T-cell (primary cell): ENCODE measurements at places on chromosomes 7 and 10.

DNA sequence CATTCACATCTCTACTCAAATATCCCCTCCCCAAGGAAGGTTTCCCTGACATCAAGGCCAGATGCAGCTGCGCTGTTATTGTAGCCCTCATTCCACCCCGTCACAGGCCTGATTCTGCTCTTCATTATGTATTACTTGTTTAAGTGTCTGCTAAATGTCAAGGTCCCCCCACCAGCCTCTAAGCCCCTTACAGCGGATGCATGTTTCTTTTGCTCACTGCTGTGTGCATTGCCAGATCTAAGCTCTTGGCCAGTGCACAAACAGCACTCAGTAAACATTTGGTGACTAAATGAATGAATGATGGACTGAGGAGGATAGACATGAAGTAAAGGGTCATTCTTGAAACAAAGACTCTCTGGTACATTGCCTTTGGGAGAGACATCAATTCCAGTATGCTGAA lies 90.6 kb downstream of the NEBL start:
- DNase-seq: no peak

DNA sequence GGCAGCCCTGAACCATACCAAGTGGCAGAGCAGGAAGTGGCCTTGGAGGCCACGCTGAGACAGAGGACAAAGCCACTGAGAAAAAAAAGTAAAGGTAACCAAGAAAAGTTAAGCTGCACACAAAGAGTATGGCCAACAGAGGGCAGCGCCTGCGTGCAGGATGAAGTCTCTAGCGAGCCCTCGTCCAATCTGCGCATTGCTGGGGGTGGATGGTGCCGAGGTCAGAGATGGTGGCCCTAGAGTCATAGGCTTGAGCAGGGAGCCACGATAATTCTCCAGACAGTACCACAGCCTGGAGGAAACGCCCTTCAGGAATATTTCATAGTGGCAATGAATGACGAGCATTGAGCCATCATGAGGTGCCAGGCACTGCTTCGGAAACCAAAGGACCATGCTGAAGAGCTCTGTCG lies 9.7 kb downstream of the ATP6V0E2 start:
- peak; percentile 39 for DNase-seq

DNA sequence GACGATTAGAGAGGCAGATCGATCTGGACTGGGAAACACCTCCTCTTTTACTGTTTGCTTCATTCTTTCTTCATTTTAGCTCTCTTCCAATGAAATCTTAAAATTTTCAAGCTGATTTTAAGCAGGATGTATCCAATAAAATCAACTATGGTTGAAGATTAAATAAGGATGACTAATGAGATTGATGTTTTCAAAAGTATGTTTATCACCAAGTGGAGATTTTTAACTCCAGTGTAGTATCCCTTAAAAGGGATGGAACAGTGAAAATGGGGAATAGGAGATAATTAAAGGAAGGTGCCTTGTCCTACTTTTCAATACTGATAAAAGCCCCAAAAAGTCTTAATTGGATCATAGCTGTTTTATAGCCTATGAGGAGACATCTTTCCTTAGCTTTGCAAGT lies 11.6 kb upstream of the LIPF start:
- DNase-seq: no peak

- no peak for DNase-seq
Observed at GRCh38 chr7:47812429-47813136, 135.7 kb downstream of the PKD1L1 start.

- DNase-seq: no peak
Observed at GRCh38 chr10:122999347-122999746, 9.2 kb downstream of the IKZF5 start.

DNA sequence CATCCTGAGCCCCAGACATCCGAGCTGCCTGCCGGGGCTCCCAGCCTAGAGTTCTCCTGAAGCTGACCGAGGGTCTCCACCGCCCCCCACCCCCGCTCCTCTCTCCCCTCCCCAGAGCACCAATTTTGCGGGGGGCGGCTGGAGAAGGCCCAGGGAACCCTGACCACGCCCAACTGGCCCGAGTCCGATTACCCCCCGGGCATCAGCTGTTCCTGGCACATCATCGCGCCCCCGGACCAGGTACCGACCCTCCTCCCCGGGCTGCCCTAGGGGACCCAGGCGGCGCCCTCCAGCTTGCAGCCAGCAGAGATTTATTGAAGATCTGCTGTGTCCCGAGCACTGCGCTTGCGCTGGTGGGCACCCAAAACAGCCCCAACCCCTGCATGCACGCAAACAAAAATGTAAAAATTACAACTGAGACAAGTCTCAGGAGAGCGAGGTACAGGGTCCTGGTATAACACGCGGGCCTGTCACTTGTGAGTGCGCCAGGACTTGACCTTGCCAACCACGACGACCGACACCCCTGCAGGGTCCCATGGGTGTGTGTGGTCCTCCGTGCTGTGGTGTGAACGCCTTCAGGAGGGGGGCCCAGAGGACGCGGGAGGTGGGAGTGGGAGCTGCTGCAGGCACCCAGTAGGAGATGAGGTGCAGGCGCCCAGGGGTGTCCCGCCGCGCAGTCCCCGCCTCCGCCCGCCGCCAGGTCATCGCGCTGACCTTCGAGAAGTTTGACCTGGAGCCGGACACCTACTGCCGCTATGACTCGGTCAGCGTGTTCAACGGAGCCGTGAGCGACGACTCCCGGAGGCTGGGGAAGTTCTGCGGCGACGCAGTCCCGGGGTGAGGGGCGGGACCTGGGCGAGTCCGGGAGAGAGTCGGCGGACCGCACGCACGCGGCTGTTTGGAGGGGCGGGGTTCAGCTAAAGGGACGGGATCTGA lies 3.1 kb downstream of the PCOLCE start:
- no peak for DNase-seq

DNA sequence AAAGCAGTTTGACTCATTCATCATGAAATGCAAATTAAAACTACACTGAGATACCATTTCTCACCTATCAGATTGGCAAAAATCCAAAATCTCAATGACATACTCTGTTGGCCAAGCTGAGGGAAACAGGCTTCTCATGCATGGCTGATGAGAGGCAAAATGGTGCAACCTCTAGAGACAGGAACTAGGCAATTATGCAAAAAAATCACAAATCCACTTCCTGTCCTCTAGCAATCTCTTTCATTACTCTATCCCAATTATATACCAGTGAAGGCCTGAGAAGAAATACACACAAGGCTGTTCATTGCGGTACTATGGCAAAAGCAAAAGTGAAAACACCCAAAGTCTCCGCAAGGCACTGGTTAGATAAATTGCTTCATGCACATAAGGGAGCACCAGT lies 25.9 kb upstream of the PTPRN2 start:
- no peak for DNase-seq

- no peak for DNase-seq
Observed at GRCh38 chr7:71484380-71484779, 352.4 kb downstream of the GALNT17 start.

DNA sequence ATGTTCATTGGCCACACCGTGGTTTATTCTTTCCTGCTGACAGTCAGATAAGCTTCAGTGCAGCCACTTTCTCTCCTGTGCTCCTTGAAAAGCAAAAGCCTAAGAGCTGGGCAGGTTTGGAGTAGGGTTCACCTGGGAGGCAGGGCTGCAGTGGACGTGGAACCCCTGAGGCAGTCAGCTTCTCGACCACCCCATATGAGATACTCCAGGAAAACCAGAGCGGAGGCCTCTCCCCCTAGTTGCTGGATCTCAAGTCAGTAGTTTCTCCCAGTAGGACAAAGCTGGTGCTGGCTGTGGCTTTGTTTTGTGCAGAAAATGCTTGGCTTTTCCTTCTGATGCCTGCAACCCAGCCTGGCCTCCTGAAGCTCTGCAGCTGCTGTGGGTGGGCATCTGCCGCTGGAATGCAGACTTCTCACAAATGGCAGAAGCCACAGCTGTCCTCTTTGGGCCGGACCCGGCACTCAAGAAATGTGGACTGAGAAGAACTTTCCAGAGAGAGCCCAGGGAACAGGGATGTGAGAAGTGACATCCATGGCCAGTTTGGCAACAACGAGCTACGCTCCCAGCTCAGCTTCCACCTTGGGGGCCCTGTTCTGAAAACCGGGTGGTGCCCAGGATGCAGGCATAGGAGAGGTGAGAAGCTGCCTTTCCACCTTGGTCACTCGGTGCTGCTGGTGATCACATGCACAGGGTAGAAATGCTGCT lies 276.6 kb upstream of the TCERG1L start:
- DNase-seq: no peak

- no peak for DNase-seq
Observed at GRCh38 chr7:142838461-142839213, 16.2 kb upstream of the EPHB6 start.

DNA sequence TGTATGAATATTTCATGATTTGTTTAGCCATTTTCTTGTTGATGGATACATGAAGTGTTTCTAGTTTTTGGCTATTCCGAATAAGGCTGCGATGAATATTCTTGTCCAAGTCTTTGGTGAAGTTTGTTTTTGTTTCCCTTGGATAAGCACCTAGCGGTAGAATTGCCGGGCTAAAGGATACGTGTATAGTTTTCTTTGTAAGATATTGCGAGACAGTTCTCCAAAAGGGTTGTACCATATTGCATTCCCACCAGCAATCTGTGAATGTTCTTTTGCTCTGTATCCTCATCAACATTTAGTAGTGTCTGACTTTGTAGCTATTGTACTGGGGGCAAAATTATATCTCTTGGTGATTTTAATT lies 142.6 kb downstream of the DOCK1 start:
- no peak for DNase-seq

GRCh38 chr7:103130901-103131624 lies 17.8 kb downstream of the NAPEPLD start:
- DNase-seq: no peak

- no peak for DNase-seq
Observed at GRCh38 chr7:127383123-127383835, 9.2 kb downstream of the ZNF800 start.

GRCh38 chr7:143238289-143238980 lies 16.6 kb downstream of the TAS2R40 start:
- no peak for DNase-seq

GRCh38 chr7:21702303-21702702 lies 159.5 kb downstream of the DNAH11 start:
- DNase-seq: no peak

- no peak for DNase-seq
Observed at GRCh38 chr10:69458430-69459100, 7.3 kb downstream of the TSPAN15 start.

GRCh38 chr10:116589926-116590325 lies 833 bp upstream of the PNLIPRP1 start:
- no peak for DNase-seq

DNA sequence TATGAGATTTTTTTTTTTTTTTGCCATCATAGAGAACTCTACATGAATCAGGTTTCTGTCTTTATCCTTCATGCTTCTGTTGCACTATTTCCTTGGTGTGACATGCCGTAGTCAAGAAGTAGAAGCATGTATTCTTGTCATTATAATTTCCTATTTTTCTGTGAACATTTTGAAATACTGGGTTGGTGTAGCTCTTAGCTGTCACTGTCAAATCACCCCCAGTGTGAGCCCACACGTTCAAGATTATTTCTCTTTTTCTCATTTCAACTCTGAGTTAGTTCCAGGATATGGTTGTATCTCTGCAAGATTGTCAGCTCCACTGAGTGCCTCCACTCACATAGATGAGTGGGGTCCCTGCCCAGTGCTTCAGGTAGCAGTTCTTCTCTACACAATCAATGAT lies 209.5 kb downstream of the NRG3 start:
- no peak for DNase-seq

GRCh38 chr7:77766801-77767605 lies 31.2 kb downstream of the TMEM60 start:
- DNase-seq: no peak

- no peak for DNase-seq
Observed at GRCh38 chr7:158828133-158829020, 932 bp downstream of the ESYT2 start.

DNA sequence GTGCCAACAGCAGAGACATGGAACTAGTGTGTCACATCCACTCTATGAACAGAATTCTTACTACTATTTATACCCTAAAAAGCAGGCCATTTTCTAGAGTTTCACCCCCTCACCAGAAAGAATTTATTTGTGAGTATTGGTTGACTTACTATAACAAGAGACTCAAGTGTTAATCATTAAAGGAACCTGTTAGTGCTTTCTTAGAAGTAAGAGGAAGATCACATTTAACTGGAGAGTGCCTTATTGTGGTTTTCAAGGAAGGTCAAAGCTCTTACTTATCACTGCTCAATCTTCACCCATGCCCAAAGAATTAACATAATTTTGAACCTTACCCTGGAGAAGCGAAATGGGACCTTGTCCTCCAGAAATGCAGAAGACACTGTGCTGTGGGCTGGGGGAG lies 169.3 kb upstream of the PRSS1 start:
- DNase-seq: no peak

GRCh38 chr7:116139007-116139406 lies 71.3 kb upstream of the TES start:
- no peak for DNase-seq

- DNase-seq: no peak
Observed at GRCh38 chr7:43905209-43905946, 1.0 kb downstream of the URGCP start.

- DNase-seq: no peak
Observed at GRCh38 chr7:129792721-129793120, 160.0 kb downstream of the UBE2H start.

DNA sequence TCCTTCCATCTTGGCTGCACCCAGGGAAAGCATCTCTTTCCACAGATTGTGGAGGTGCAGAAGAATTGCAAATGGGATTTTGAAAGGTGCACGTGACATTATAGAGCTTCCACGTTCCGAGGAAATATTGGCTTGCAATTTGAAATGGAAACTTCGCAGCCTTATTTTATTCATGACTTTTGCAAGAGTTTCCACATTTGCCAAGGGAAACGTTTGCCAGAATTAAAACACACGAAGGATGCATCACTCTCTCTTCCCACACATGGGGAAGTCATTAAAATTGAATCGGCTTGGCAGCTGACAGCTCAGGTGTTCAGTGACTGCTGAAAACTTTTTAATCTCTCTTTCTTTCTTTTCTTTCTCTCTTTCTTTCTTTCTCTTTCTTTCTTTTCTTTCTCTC lies 475.4 kb upstream of the IGFBP3 start:
- no peak for DNase-seq

DNA sequence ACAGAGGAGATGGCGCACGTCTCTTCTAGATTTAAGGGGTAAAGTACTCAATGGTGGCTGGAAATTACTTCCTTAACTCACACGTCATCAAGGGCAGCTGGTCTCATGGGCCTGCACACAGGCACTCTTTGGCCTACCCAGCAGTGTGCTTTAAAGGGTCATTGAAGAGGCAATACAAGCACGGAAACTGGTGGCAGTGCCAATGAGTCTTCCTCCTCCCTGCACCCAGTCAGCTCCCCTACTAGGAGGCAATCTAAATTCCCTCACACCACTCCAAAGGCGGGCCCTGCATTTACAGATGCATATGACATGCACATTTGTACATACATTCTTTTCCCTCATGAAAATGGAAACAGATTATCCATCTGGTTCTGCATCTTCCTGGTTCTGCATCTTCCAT lies 47.4 kb downstream of the PPIF start:
- DNase-seq: no peak

GRCh38 chr10:132960631-132961419 lies 18.5 kb upstream of the CFAP46 start:
- no peak for DNase-seq

DNA sequence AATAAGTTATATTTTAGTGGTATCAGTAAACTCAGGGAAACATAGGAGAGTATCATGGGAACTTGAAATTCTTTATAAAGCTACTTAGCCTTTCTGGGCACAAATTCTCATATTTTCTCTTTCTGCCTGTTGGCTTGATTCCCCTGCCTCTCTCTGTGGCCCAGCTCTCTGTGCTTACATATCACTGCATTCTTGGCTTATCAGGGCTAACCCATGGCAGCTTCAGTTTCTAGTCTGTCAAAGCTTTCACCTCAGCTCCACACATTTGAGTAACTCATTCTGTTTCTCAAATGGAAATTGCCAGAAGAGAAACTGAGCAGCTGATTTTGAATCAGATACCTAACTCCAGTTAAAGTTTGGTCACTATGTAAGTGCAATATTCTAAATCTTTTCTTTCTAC lies 713.1 kb downstream of the DNAJB9 start:
- no peak for DNase-seq
